ENCODE measurements at places on chromosomes 12 and 14. TPM values are rescaled to one million over a fixed set of nuclear protein-coding genes. Genes with fewer than 3 reads are reported as not detected.

DNA sequence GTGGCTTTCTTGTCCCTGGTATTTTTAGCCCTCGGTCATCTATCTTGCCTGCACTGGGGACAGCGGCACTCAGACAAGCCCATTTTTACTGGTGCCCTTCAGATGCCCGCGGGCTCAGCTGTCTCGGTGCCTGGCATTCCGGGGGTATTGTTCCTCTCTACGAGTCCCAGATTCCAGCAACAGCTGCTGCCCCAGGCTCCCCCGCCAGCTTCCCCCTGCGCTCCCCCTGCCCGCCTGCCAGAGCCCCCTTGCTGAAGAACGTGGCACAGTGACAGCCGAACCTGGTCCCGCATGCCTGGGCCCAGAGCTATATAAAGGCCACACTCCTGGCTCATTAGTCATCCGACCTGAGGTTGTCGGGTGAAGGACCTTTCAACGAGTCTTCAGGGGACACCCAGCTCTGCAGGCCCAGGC lies 10.9 kb upstream of the MYL2 start:
- DNase-seq: no peak

The TMCC3 gene
- not detected for total RNA-seq

DNA sequence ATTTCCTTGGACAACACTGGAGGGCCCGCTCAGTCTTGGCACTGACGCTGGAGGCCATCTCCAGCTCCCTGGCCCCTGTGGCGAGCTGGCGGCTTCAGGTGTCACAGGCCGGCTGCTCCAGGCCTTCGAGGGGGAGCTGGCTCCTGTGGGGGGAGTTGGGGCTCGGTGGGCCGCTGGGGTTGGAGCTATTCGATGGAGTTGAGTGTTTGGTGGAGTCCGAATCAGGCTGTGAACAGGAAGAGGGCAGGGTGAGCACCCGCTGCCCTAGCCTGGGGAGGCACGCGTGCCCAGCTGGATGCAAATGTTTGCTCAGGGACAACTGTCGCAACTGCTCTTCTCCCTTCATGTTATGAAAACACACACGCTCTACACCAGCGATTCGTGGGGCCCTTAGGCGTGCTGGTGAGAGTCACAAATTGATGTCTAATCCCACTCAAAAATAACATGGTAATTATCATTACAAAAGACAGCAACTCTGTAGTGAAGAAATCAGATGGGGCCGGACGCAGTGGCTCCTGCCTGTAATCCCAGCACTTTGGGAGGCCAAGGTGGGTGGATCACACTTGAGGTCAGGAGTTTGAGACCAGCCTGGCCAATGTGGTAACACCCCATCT lies 11.3 kb downstream of the AMN start:
- no peak for DNase-seq

DNA sequence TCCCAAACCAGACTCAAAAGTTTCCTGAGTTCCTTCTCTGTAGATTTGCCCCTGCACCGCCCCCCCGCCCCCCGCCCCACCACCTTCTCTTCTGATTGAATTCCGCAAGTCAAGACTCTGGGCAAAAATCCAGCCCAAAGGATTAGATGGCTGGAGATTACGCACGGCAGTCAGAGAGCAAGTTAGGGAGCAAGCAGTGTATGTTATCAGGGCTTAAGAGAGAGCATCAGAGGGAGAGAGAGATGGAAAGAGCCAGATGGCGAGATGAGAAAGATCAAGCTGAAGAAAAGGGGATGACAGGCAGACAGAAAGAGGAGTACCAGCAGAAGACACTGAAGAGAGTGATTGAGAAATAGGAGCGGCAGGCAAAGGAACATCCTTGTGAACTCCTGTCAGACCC lies 13.9 kb upstream of the ANKRD33 start:
- DNase-seq: no peak

The IL31 gene
- total RNA-seq: not detected

Data from activated naive CD4-positive, alpha-beta T cell treated with anti-CD3 and anti-CD28 coated beads, Interleukin-2, amount 50 U/mL, for 72 hours (primary cell).